Fibroblast of pulmonary artery (primary cell): ENCODE measurements at places on chromosomes 3 and 15.

DNA sequence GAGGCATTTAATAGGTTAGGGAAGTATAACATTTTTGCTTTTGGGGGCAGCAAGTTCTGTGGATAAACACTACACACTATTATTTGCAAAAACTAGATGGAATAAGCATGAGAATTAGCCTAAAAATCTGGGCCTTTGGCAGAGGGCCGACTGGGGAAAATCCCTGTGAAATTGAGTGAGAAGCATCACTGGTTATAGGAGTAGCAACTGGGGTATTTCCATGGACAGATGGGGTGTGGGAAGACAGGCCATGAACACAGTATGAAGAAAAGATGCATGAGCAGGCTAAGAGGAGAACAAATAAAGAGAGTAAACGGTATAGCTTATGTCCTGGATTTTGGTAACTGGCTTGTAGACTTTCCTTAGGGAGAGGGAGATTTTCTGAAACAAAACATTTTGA, 32.9 kb upstream of the CSPG5 start:
- no peak for DNase-seq

GRCh38 chr3:126657901-126658300, 3.0 kb upstream of the TXNRD3 start:
- DNase-seq: no peak

DNA sequence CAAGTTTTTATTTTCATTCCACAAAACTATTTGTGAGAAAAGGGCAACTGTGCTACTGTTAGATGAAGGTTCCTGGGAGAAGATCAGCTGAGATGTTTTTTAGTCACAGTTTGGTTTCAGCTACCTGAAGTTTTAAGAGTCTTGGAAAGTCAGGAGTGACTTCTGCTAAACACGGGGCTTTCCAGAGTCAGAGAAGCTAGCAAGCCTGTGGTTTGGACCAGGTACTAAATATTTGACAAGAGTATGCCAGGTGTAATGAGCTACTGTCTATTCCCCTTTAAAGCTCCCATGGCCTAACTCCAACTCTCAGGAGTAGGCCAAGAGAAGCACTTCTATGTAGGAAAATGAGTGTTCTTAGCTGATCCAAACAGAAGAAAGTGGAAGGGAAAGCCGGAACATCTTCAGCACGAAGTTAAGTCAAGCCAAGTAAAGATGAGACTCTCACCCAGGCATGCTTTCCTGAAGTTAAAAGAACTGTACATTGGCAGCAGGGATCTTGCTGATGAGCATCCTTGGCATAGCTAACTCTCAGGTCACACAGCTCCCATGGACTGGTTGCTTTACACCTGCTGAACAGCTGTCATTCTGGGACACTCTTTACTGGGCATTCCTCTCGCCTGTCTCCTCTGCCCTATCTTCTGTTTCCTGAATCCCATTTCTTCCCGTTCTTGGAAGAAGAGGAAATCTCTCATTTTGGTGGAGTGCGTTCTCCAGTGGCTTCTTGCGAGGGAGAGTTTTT, 22.5 kb downstream of the TM4SF18 start:
- DNase-seq: no peak

GRCh38 chr3:53733446-53733845, 112.8 kb downstream of the CHDH start:
- no peak for DNase-seq

- no peak for DNase-seq
Measured at GRCh38 chr3:59482684-59483083, 432.9 kb upstream of the CFAP20DC start.

- DNase-seq: peak; percentile 55
Measured at GRCh38 chr3:171824824-171825221, 14.5 kb upstream of the PLD1 start.

- no peak for DNase-seq
Measured at GRCh38 chr3:189871418-189871817, 240.2 kb downstream of the TP63 start.

DNA sequence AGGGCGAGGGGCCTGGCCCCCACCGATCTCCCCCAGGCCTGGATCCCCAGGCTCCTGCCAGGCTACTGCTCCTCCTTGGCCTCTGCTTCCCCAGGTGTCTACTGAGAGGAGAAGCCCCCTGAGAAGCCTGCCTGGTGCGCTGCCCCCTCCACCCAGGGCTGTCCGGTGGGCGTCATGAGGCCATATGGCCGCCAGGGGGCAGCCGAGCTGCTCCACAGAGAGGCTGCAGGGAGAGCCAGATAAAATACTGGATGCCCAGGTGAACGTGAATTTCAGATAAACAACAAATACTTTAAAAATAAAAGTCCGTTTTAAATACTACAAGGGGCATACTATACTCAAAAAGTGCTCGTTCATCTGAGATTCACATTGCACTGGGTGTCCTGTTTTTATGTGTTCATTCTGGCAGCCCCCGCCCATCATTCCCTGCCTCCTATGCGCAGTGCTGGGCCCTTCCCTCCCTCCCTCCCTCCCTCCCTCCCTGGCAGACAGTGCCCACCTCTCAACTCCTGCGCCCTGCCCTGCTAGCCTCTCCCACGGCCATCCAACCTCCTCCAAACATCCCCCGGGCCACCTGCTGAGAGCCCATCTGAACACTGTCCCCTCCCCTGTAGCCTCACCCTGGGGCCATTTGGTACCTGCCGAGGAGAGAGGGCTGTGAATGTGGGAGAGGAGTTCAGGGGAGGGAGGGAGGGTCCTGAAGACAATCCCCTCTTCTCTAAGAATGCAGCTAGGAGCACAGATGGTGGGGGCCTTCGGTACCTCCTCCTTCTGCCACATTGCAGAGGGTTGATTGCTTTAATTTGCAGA, 29.6 kb downstream of the PSTPIP1 start:
- peak; percentile 53 for DNase-seq

GRCh38 chr3:100125161-100125938, 11.0 kb upstream of the FILIP1L start:
- DNase-seq: no peak
